ENCODE measurements at places on chromosomes 12 and 14.

- no peak for DNase-seq
Observed at GRCh38 chr12:92544322-92544721, 158.5 kb upstream of the PLEKHG7 start.

DNA sequence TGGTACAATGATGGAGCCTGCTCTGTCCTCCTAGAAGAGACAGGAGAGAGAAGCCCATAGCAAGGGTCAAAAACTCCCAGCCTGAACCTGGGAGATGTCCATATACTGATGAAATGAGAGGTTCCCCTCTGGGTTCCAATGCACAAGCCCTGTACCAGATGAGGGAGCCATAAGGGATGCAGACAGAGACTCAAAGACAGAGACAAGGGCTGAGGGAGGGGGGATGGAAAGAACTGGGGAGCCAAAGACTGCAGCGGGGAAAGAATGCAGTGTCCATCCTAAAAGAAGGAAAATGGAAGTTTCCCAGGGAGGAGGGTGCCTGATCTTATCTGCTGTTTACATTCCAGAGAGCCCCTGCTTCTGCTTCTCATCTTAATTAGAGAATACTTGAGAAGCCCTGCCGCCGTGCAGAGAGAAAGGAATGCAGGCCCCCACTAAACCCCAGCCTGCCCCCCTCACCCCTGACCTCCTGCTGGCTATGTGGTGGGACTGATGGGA is 27.7 kb downstream of the KRT18 start:
- peak; percentile 79 for DNase-seq

GRCh38 chr12:57299514-57300016 is 48.6 kb upstream of the STAC3 start:
- DNase-seq = no peak

GRCh38 chr12:114395233-114395632 is 10.7 kb downstream of the TBX5 start:
- no peak for DNase-seq

- DNase-seq = no peak
Observed at GRCh38 chr14:61780125-61780524, 17.9 kb downstream of the SNAPC1 start.

DNA sequence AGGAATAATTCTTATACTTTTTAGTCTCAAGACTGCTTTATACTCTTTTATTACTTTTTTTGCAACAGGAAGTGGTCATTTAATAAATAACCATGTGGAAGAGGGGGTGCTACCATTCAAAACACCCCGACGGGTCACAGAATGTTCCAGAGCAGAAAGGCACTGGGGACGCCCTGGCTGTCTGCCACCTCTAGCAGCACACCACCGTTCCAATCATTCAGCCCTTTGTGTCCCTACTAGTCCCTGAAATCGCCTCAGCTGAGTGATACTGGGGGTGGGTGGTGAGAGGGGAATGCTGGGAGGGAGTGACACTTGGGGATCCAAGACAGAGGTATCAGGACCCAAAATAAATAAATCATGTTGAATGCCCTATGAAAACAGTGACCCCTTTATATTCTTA is 52.4 kb downstream of the MON2 start:
- DNase-seq = no peak

GRCh38 chr14:50656776-50657175 is 11.3 kb downstream of the SAV1 start:
- DNase-seq = peak; percentile 50

GRCh38 chr12:107515446-107515958 is 170.1 kb upstream of the PWP1 start:
- peak; percentile 97 for DNase-seq

DNA sequence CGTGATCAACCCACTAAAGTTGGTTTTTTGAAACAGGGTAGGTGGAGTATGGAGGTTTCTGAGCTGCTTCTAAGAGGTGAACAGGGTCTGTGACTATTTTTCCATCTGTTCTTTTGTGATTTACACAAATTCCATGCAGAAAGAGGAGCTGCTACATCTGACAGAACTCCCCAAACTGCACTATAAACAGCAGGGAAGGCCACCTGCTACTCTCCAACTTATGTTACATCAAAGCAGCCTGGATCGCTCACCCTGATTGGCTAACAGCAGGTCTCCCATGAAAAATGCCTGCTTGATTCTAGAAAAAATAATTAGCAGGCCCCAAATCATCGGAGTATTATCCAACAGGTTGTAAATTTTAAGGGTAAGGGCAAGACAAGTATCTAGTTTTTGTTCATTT is 282.9 kb upstream of the FLRT2 start:
- no peak for DNase-seq

DNA sequence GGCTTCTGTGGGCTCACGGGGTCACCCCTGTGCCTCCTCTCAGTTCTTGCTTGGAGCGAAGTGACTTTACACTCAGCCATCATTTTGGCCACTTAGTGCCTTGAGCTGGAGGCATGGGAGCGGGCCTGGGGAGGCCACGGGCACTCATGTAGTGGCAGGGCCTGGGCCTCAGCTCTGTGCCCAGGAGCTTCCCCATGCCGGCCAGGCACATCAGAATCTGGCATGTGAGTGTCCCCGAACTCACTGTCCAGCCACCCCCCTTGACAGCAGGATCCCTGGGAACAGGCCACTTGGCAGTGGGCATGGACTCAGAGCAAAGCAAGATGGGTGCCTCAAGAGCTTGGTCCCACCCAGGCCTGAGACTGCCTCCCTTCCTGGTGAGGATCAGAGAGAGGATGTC is 29.5 kb downstream of the DDX51 start:
- DNase-seq = no peak

All from amniotic epithelial cell (primary cell).